ENCODE measurements at places on chromosomes 1 and 21.

DNA sequence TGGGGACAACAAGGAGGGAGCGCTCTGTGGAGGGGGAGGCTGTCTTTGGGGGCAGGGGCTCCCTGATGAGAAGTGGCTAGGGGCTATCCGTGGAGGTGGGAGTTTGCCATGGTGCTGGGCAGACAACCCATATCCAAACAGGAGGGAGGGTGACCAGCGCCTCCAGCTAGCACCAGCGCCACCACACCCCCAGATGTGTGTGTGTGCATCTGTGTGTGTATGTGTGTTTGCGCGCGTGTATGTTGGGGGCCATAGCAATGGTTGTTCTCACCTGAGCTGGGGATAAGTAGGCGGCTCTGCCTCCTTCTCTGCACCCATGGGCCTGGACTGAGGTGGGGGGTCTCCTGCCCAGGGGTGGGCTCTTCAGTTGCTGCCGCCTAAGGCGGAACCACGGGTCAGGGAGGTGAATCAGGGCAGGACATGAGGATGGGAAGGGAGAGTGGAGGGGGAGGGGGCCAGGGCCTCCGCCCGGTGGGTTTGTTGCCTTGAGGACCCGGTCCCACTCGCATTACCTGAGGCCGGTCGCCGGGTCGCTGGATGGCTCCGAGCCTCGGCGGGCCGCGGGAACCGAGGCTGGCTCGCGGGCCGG is 345 bp downstream of the HPCAL4 start:
- no peak for DNase-seq

DNA sequence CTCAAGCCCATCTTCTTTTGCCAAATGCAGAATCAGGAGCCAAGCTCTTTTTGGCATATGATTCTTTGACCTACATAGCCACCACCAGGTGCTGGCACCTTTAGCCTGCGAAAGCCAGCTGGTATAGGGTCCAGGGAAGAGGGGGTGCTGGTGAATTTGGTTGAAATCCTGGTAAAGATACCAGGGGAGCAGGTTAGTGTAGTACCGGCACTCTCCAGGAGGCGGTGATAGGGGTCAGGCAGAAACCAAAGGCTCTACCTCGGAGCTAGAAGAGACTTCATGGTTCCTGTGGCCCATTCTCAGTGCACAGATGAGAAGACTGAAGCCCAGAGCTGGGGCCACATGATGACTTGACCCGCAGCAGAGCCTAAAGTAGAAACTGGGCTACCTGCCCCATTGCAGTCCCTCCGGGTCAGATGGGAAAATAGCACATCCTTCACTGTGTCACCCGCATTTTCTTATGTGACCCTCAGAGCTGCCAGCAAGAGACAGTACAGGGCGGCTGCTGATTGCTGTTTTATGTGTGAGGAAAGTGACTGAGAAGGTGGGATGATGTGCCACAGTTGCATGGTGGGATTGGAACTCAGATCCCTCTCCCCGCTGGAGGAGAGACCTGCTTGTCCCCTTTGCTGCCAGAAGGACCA is 36.0 kb upstream of the IL19 start:
- DNase-seq = no peak

DNA sequence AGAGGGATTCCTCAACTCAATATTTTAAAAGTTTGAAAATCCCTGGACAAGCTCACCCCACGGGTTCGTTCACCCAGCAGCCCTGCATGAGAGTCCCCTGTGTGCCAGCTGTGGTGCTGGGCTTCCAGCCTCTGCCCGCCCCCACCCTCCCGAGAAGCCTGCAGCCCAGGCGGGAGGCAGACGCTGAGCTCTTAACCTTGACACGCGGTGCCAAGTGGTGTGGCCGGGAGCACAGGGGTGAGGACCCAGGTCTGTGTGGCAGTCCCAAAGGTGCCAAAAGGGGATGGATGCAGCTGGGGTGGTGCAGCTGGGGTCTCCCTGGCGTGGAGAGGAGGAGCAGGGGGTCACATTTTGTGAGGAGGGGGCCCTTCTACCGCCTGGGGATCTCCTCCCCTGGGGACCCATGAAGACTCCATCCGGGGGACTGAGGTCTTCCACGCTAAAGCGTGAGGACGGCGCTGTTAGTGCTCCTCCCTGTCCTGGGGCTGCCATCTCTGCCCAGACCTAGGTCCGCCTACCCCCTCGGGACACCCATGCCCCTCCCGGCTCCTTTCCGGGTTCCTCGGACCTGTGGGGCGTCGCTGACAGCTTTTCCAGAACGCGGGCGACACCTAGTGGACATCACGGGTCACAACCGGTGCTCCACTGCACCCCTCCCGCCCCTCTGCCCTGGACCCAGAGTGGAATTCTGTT is 12.9 kb downstream of the PLA2G2F start:
- peak; percentile 53 for DNase-seq

DNA sequence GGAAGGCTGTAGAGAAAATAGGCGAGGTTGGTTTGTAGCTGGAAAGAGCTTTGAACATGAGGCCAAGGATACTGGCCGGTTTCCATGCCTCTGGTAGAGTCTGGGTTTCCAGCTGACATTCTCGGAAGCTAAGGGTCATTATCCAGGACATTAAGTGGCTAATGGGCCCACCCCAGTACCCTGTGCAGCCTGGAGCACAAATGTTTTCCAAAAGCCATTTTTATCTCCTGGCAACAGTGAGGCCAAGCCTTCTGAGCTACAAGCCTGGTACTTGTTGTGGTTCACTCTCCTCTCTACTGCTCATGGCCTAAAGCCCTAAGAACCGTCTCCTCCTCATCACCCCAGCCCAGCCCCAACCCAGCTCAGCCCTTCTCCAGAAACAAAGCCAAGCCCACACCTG is 122.9 kb downstream of the DMRTA2 start:
- no peak for DNase-seq

DNA sequence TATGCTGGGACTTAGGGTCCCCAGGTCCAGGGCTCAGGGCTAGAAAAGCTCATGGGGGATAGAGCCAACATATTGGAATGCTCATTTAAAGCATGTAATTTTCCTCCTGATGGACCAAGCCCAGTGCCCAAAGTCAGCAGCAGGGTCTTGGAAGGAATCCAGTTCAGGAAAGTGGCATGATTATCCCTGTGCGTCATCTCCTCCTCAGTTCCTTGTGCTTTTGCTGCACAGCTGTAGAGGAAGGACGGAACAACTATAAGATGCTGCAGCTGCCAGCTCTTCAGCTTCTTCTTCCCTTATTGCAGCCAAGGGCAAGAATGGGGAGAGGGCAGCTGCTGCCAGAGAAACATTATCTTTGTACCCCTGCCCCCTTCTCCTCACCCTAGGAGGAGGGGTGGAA is 58.4 kb downstream of the OVGP1 start:
- DNase-seq = no peak

DNA sequence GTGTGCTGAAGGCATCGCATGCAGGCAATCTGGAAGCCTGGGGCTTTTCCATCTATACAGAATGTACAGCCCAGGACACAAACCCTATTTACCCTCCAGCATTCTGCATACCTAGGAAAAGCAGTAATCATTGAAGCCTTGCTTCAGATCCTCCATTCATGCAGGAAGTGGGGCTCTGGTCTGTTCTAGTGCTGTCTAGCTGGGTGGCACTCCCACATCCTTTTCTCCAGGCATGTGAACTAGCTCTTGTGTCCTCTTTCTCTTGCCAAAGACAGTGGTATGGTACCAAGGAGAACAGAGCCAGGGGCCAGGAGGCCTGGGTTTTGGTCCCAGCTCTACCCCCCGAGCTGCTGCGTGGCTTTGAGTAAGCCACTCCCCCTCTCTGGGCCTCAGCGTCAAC is 21.7 kb downstream of the LRP8 start:
- no peak for DNase-seq

DNA sequence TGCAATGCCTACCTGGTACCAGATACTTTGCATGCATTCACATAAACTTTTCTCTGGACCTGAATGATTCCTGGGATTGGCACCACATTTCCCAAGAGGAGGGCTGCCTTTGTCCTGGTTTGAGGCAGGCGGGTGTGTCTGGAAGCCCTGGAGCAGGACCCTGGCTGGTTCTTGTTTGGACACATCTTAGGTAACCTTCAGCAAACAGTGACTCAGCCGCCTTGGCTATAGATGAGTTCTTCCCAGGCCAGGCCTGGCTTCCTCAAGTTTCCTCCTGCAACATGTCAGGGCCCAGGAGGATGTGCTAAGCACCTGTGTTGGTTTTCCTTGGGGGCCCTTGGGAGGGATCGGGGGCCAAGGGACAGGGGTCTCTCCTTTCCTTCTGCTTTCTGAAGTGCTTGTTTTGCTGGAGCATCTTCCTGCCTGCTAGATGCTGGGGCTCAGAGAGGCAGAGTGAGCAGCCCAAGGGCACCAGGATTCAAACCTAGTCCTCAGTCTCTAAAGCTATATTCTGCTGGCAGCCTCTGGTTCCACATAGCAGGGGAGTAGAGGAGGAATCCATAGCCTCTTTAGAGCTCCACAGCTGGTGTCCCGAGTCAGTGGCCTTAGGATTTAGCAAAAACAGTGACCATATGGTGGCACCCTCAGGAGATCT is 38.2 kb downstream of the PAX7 start:
- no peak for DNase-seq

DNA sequence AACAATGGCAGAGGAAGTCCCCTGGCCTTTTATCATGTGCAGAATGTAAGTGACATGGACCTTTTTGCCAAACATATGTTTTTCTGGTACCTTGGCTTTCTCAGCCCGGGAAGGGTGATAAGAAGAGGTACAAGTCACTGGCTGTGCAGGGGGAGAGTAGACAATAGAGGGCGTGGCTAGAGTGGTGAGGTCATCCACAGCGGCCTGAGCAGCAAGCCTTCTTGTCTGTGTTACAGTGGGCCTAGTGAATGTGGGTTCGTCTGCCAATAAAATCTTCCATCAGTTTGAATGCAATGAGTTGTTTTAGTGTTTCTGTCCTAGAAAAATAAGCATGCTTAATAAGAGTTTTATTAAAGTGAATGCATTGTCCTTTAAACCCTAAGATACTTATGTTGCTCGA is 59.0 kb upstream of the PGD start:
- DNase-seq = peak; percentile 62

DNA sequence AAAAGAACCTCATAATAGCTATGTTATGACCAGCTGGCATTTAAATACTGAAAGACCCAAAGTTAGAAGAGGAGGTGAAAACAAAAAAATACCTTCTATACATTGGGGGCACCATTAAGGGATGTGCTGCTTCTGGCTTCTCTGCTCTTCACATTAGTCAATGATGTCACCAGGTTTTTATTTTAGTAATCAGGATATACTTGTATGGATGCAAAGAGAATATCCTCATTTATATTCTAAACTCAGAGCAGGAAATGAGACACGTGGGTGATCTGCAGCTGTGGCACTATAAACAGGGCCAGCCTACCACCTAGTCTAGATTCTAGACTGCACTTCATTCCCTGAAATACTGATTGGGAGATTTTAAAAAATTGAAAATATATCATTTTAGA is 51.2 kb downstream of the WLS start:
- DNase-seq = no peak

GRCh38 chr1:107357376-107357775 is 216.5 kb downstream of the NTNG1 start:
- no peak for DNase-seq

DNA sequence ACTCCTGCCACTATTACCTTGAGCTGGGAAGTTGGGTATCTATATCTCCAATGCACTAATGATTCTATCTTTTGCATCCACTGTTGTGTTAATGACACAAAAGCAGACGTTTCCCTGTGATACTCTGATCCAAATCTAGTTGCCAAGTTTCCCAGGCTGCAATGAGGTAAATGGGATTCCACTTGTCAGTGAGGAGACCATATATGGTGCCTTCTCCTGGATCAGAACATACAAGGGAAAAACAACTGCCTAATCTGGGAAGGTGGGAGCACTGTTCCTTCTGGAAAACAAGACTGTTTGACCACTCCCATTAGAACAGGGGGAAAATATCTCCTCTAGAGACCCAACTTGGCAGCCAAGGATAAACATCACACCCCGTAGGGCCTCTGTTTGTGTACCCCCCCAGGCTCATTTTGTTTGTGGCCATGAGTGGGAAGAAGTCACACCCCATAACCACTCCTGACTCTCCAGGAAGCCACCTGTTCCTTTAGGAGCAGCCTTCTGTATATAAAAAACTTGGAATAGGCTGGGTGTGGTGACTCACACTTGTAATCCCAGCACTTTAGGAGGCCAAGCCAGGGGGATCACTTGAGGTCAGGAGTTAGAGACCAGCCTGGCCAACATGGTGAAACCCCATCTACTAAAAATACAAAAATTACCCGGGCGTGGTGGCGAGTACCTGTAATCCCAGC is 28.5 kb upstream of the SLC6A9 start:
- DNase-seq = no peak

DNA sequence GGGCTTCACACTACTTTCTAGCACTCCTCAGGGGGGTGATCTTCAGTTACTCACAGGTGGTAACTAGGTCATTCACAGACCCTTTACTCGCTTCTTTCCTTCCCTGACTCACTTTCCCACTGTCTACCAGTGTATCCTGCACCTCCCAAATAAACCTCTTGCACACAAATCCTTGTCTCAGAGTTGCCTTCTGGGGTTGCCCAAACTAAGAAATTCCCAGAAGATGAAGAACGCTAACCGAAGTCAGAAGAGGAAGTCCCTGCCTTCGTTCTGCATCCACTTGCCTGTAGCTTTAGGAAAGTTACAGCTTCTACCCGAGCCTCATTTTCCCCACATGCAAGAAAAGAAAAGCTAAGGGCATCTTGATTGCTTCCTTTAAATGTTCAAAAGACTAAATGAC is 11.9 kb upstream of the PADI4 start:
- no peak for DNase-seq

- no peak for DNase-seq
These were observed 15.9 kb downstream of the CD58 start for GRCh38 chr1:116554924-116555323.

DNA sequence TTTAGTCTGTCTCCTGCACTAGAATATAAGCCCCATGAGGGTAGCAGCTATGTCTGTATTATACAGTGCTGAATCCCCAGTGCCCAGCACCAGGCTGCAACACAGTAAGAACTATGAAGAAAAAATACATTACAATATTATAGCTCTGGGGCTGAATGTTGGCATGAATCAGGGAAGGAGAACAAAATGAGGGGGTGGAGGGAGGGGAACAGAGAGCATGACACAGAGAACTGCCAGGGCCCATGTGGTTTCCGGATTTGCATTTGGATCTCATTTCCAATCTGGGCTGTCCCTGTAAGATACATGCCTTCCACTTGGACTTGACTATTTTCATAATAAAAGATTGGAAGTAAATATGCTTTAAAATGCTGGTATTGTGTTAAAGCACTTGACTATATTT is 35.8 kb downstream of the C1orf198 start:
- no peak for DNase-seq

DNA sequence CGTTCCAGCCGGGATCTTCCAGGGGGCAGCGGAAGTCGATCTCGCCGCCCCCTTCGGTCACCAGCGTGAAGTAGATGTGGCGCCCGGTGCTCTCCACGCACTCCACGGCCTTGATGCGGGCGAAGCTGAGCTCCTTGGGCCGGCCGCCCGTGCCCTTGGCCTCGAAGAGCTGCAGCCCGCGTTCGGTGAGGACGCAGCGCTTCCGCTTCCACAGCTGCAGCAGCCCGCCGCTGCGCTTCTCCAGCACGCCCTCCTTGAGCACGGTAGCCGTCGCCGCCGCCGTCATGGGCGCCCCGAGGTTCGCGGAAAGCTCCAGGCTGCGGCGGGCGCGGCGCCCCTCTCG is 516 bp downstream of the PHLDA3 start:
- DNase-seq = no peak

GRCh38 chr21:45859762-45860357 is 121.7 kb upstream of the COL6A1 start:
- DNase-seq = no peak

All from occipital lobe (tissue), 3 donors.